Esophagus squamous epithelium (tissue), 5 donors: ENCODE measurements at places on chromosomes 3 and 15. TPM values are rescaled to one million over a fixed set of nuclear protein-coding genes. Genes with fewer than 3 reads are reported as not detected.

DNA sequence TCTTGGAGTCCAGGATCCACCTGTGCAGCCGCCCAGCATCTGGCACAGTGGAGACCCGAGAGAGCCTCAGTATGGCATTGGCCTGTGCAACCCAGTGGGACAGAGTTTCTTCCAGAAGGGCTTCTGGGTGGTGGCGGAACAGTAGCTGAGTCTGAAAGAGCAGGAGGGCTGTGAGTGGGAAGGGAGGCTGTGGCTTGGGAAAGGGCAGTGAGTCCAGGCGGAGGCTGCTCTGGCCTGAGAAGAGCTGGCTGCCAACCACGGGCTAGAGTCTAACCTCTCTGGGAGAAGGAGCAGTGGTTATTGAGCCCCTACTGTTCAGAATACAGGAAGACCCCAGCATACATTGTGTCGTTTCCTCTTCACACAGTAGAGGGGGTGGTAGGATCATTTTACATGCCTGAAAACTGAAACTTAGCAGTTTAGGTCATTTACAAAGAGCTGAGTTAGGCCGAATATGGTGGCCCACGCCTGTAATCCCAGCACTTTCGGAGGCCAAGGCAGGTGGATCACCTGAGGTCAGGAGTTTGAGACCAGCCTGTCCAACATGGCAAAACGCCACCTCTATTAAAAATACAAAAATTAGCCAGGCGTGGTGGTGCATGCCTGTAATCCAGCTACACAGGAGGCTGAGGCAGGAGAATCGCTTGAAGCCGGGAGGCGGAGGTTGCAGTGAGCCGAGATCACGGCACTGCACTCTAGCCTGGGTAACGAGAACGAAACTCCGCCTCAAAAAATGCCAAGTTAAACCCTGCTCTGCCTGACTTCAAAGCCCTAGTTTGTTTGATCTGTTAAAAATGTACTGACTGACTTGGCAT, 3.2 kb downstream of the AEN start:
- no peak for DNase-seq

GRCh38 chr3:76367281-76367680, 581.9 kb upstream of the ZNF717 start:
- no peak for DNase-seq

DNA sequence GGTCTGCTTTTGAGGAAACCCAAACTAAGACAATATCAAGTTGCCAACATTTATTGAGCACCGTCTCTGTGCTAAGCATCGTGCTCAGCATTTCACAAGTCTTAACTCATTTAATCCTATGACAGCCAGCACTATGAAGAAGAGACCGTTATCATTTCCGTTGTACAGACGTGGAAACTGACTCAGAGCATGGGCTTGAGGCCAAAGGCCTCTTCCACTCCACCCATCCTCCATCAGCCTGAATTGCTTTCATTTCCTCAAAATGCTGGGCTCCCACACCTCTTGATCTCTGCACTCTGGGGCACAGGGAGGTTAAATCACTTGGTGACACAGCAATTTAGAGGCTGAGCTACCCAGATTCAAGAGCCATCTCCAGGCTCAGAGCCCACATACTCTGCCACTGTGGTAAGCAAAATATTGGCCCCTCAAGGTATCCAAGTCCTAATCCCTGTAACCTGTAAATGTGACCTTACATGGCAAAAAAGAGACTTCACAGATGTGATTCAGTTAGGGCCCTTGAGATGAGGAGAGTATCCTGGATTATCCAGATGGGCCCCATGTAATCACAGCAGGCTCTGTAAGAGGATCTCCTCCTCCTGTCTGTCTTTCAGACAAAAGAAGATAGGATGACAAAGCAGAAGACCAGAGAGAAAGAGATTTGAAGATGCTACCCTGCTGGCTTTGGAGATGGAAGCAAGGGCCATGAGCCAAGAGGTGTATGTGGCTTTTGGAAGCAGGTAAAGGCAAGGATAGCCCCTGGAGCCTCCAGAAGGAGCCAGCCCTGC, 24.3 kb upstream of the FLNB start:
- DNase-seq, result no peak

DNA sequence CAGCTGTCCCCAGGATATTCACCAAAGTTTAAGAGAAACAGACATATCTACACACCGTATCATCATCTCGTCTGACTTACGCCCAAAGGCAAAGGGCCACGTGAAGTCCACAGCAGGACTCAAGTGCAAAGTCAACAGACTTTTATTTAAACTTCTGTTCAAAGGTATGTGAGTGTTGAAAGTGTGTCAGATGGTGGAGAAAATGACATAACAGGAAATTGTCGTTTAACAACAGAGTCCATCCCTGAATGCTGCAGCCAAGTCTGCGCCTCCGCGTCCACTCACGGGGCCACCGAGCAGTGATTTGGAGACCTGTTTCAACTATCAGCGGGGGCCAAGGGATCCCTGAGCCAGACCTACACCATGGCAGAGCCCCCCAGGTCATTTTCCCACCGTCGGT, 165.6 kb downstream of the XXYLT1 start:
- no peak for DNase-seq

DNA sequence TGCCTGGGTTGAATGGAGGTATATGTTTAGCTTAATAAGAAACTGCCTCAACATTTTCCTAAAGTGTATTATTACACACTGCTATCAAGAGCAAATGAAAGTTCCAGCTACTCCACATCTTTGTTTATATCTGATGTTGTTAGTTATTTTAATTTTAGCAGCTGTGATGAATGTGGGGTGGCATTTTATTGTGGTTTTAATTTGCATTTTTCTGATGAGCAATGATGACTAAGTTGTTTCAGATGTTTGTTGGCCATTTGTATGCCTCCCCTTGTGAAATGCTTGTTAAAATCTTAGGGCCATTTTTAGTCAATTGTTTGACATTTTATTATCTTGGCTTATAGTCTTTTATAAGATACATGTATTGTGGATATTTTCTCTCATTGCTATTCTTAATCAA, 260.4 kb upstream of the SLCO3A1 start:
- no peak for DNase-seq

DNA sequence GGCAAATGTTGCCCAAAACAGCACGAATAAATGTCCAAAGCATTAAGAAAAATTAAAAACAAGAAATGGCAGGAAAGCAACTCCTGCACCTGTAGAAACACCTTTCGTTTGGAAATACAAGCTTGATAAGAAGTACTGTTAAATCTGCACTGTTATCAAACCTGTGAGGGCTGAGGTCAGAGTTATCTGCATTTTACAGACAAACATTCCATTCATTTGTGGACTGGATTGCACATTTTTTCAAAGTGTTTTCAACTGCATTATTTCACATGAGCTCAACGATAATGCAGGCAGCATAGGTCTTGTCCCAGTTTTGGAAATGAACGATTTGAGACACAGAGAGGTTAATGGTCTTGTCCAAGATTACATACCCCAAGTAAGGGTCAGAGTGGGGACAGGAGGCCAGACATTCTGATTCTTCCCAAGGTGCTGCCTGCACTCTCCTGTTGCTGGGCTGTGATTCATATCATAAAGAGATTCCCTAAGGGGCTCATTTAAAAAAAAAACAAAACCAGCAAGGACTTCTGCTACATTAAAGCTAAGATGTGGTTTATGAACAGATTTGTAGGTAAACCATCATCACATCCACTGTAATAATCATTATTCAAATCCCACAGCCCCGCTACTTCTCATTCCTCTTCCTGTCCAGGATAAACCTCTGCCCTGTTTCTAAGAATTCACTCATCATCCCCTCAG, 13.0 kb downstream of the GUCA1C start:
- no peak for DNase-seq

RBMS3 gene
- 9.6 TPM for total RNA-seq

PDE8A gene
- total RNA-seq, result 14.0 TPM

GUCA1C gene
- not detected for total RNA-seq

DOCK3 gene
- 1.7 TPM for total RNA-seq

RBP2 gene
- total RNA-seq, result not detected
